ENCODE measurements at places on chromosomes 7 and 10.

GRCh38 chr7:43164757-43165156 lies 52.3 kb downstream of the HECW1 start:
- no peak for DNase-seq

DNA sequence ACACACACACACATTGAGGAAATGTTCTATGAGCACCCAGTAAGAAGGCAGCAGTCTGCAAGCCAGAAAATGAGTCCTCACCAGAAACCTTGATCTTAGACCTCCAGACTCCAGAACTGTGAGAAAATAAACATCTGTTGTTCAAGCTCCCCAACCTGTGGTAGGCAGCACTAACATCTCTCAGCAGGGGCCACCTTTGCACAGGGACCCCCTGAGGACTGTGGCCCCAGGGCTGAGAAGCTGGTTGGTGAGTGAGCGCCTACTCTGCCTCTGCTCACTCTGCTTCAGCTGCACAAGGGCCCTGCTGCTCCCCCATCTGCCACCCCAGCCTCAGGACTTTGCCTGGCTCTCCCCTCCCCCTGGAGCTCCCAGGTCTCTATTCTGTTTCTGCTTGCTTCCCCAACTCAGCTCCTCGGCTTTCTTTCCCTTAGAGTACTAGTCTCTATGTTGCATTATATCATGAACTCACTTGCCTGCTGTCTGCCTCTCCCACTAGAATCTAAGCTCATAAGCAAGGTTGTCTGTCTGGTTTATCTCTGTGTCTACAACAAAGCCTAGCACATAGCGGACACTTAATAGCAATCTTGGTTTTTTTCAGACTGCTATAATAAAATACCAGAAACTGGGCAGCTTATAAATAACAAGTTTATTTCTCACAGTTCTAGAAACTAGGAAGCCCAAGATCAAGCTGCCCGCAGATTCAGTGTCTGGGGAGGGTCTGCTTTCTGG lies 40.4 kb upstream of the PRLHR start:
- no peak for DNase-seq

GRCh38 chr10:60363187-60363586 lies 26.5 kb downstream of the ANK3 start:
- no peak for DNase-seq

DNA sequence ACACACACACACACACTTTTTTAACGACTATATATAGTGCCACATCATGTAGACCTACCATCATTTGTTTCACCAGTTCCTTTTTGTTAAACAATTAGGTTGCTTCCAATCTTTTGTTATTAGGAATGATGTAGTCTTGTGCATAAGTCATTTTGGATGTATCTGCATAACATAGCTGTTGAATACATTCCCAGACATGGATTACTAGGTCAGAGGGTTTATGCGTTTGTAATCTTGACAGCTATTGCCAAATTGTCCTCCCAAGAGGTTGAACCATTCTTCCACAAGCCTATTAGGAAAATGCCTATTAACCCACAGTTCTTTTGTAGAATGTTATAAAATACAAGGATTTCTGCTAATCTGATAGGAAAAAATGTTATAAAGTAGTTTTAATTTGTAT lies 87.3 kb downstream of the PALS2 start:
- DNase-seq: no peak

- peak; percentile 73 for DNase-seq
Measured at GRCh38 chr10:71285180-71285545, 33.9 kb upstream of the SLC29A3 start.

DNA sequence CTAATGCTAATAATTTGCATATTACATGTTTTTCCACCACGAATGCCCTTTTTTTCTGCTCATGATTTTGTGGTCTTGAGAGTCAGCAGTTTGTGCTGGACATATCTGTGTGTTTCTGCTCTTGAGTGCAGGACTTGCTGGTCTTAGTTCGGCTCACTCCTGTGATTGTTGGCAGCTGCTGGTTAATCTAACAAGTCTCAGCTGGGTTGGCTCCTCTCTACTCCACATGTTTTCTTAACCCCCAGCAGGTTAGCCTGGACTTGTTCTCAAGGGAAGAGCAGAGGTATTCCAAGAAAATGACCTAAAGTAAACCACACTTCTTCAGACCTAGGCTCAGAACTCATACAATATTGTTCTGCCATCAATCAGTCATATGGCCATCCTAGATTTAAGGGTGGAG lies 1238.9 kb downstream of the XPNPEP1 start:
- no peak for DNase-seq

GRCh38 chr7:11716185-11716584 lies 115.8 kb downstream of the THSD7A start:
- no peak for DNase-seq

DNA sequence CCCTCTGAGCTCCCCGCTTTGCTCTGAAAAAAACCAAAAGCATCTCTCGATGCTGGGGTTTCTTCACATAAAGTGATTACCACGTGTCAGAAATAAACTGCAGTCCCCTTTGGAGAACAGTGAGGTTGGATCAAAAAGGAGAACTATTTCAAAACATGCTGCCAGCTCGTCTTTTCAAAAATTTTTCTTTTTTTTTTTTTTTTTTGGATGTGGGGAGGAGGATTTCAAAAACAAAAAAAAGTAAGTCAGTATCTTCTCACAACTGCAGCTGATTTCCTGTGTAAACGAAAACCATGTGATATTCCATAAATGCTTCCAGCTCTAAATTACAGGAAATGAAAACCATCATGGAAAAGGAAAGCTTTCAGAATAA lies 155.0 kb upstream of the LYZL2 start:
- DNase-seq: no peak
